Activated T-helper 17 cell treated with anti-CD3 and anti-CD28 coated beads, Interleukin-2, amount 50 U/mL, for 72 hours (primary cell): ENCODE measurements at places on chromosomes 6 and 20. TPM values are rescaled to one million over a fixed set of nuclear protein-coding genes. Genes with fewer than 3 reads are reported as not detected.

HTR1E gene
- not detected for total RNA-seq

RBM38 gene
- total RNA-seq = 64.3 TPM

GTPBP2 gene
- total RNA-seq = 67.3 TPM

NKAIN2 gene
- total RNA-seq = not detected

HLA-DRB1 gene
- total RNA-seq = 109 TPM

- ATAC-seq = peak; percentile 91
These were observed 72.5 kb downstream of the ATP9A start for GRCh38 chr20:51695574-51696303.

DNA sequence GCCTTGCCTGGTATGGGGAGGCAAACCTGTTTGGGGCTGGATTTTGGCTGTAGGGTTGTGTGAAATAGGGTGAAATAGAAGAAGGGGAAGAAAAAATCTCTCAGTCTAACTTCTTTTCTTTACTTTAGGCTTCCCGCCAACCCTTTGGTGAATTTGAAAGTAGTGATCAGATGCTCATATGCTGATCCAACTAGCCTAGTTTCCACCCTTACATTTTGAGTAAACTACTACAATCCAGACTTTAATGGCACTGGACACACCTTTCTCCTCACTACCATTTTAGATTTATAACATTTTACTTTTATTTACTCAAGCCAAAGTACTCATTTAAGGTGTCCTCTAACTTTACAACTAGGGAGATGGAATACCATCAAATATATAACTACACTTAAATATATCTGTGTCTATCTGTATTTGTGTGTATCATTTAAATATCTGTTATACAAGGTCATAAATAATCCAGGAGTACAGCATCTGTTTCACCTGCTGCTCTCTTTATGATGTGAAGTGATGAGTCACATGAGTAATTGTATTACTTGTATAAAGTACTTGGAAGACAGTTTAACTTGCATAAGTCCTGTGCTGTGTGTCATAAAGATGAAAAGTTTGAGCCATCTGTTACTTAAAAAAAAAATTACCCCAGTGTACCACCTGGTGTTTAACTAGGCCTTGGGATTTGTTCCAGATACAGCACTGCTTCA is 172.1 kb downstream of the CDKAL1 start:
- ATAC-seq = peak; percentile 78

DNA sequence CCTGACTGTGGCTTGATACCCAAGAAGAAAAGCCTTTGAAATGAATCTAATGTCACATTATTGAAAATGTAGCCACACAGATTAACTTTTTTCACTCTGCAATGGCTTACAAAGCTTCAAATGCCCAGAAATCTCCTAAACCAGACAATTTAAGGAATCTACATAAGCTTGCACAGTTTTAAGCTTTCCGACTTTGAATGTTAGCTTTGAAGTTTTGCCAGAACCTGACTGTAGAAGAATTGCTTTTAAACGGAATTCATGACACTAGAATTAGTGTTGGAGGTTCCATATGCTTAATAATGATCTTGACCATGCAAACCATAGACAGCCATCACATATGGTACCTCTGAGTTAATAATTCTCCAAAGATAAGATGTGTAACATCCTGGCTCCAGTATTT is 798.5 kb upstream of the EPHA7 start:
- no peak for ATAC-seq

- ATAC-seq = no peak
These were observed 36.9 kb downstream of the BMP6 start for GRCh38 chr6:7762760-7763159.

DNA sequence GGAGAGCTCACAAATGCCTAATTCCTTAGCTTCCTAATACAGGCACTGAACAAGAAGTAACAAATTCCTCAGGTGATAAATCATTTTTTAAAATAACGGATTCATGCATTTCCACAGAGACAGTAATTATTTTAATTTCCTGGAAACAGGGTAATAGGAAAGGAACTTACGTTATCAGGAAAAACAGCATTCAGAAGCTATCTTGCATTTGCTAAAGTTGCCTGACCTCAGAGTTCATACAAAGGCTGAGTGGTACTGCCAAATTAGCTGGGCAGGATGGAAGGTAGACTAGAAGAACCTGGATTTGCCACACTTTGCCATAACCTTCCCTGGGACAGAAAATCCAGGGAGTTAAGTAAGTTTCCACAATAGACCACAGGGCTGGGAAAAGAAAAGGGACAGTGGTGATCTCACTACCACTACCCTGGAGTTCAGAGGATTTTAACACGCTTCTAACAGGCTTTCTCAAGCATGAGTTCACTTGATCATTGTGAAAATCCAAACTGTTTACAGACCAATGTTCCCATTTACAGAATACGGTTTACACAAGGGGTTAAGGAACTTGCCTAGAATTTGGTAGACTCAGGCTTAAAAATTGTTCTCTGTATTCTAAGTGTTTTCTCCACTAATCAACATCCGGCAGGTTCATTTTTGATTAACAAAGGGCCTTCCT is 57.0 kb downstream of the KIF13A start:
- no peak for ATAC-seq

- no peak for ATAC-seq
These were observed 7.9 kb upstream of the LZTS3 start for GRCh38 chr20:3181270-3181669.

GRCh38 chr6:12473494-12473893 is 183.3 kb downstream of the EDN1 start:
- ATAC-seq = no peak

DNA sequence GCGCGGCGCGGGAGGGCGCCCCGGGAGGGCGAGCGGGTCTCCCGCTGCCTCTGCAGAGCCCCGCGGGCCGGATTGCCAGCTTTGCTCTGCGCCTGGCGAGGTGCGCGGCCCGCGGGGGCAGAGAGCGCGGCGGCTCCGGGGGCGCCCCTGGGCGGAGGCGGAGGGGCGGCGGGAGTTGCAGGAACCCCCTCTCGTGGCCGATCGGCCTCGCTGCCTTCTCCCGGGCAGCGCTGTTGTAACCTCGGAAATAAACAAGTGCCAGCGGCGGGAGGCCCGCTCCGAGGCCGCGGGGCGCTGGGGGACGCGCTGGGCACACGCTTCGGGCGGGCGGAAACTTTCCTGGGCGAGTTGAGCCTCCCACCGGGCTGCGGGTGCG is 1.2 kb downstream of the CDH4 start:
- ATAC-seq = no peak

DNA sequence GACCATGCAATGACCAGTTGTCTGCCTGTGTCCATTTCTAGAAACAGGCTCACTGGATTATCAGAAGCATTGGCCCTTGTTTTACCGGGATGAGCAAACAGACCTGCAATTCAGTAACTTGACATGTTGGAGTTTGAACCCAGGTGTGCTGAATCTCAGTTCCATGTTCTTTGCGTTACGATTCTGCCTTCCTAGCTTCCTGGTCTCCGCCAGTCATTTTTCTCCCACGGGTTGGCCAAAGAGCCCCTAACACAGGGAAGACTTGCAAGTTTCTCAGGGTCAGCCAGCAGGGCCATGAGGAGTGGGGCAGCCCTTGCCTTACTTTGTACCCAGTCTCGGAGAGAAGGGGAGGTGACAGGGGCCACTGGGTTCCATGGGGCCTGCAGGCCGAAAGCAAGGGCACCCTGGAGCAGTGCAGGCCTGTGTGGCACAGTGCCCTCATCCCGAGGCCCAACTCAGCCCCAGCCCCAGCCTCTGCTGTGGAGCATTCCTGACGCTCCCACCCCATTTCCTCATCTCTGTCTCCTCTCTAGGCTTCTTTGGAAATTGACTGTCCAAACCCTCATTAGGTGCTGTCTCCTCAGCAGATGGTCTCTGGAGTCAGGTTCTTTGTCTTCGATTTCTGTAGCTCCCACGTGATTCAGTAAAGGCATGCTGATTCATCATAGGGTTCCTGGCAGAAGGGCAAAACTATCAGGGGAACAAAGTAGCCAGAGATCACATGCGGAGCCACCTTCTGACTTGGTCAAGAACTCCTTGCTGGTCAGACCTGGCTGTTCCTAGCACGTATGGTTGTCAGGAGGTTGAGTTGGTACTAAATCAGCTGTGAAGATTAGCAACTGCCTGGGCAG is 23.6 kb downstream of the CDS2 start:
- ATAC-seq = no peak

DNA sequence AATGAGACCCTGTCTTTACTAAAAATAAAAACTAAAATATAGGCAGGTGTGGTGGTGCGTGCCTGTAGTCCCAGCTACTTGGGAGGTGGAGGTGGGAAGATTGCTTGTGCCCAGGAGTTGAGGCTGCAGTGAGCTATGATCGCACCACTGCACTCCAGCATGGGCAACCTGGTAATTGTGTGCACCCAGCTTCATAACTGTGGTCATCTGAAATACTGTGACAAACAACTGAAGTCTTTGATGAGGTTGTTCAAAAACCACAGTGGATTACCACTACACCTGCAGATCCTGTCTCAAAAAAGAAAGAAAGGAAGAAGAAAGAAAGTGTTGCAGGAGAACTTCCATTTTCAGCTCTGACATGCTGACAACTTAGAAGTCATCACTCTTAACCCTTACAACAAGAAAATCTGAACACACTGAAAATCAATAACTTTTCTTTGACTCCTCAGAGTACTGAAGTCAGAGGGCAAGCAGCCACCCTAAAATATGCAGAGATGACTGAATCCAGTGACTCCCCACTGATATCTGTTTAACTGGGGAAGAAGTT is 13.8 kb upstream of the ZBP1 start:
- ATAC-seq = peak; percentile 52

- no peak for ATAC-seq
These were observed 49.6 kb downstream of the SLC13A3 start for GRCh38 chr20:46601603-46602122.

- no peak for ATAC-seq
These were observed 3.2 kb upstream of the BPIFA1 start for GRCh38 chr20:33232486-33233072.
